CD4-positive, CD25-positive, alpha-beta regulatory T cell (primary cell): ENCODE measurements at places on chromosomes 12 and 14.

DNA sequence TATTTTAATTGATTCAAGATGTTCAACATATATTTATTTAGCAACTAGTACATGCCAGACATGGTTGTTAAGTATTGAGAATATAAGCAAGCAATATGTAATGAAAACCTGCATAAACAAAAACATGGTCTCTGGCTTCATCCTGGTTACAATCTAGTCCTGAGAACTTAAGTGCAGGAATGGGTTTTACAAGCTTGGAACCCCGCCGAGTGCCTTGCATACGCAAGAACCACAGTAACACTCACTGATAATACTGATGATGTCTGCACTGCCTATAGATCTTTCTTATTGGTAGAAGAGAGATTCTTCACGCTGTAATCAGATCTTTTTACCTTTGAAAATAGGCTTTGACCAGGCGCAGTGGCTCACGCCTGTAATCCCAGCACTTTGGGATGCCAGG, 22.9 kb upstream of the CALM1 start:
- DNase-seq: no peak

DNA sequence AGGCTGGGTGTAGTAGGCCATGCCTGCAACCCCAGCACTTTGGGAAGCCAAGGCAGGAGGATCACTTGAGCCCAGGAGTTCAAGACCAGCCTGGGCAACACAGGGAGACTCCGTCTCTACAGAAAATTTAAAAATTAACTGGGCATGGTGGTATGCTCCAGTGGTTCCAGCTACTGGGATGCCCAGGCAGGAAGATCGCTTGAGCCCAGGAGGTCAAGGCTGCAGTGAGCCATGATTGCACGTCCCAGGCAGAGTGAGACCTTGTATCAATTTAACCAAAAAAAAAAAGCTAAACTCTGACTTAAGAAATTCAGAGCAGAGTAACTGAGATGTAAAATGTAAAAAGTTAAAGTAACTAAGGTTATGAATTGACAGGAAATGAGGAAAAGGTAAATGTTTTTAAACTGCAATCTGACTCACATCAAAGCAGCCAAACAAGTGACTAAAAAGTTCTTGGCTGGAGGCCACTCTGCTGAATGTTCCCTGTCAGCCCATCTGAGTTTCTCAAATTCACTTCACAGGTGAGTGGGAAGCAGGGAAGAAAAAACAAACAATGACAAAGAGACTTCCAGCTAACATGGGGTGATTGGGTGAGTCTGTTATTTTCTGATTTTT, 21.3 kb downstream of the PRKD1 start:
- DNase-seq: no peak

DNA sequence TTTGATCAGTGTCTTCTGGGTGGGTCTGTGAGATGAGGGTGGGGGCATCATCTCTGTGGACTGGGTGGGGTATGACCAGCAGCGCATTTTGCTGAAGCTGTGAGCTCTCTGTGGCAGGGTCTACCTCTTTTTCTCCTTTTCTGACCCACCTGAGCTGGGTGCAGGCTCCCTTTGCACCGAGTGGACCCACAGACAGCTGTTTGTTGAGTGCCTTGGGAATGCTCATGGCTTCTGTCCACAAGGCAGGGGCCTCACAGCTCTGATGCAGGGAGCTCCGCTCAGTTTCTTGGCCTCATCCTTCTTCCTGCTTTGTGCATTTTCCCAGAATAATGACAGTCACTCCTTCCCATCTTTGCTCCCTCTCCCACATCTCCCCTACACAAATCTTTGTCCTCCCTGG, 380.6 kb downstream of the DPF3 start:
- DNase-seq: no peak

- no peak for DNase-seq
Observed at GRCh38 chr14:44820230-44820964, 141.3 kb downstream of the KLHL28 start.

DNA sequence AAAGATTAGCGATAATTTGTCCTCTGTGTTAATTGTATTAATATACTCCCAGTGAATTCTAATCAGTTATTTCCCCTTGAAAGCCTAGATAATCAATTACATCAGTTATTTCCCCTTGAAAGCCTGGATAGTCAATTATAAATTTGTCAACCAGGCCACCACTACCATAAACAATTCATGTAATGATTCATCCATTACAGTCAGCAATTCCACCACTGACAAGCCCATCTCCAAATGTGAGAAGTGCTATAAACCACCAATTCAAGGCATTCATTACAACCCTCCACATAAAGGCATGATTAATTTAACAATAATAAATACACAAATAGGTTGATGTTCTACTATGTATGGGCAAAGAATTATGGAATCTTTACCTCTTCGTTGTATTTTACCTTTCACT, 40.9 kb downstream of the INTS13 start:
- DNase-seq: no peak

- DNase-seq: peak; percentile 37
Observed at GRCh38 chr14:72420749-72421474, 473.0 kb downstream of the DPF3 start.

GRCh38 chr12:123164222-123164621, 13.3 kb upstream of the PITPNM2 start:
- no peak for DNase-seq

GRCh38 chr14:79466938-79467527, 744.3 kb downstream of the DIO2 start:
- no peak for DNase-seq

DNA sequence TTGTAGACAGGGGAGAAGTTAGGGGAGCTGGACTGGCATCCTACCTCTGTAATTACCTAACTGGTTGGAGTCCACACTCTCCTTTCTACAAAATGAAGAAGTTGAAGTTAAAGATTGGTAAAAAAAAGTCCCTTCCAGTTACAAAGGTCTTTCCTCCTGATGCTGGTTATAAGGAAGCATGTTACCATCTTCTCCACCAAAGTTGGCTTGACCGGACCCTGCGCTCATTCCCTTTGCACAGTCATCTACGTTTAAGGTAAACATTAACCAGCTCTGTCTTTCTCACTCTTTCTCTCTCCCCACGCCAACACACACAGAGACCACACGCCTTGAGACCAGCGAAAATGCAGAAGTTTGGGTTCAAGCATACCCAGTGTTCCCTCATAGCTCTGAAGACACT, 11.9 kb downstream of the FBLN5 start:
- DNase-seq: no peak

- DNase-seq: no peak
Observed at GRCh38 chr12:59980476-59980875, 384.6 kb downstream of the SLC16A7 start.

DNA sequence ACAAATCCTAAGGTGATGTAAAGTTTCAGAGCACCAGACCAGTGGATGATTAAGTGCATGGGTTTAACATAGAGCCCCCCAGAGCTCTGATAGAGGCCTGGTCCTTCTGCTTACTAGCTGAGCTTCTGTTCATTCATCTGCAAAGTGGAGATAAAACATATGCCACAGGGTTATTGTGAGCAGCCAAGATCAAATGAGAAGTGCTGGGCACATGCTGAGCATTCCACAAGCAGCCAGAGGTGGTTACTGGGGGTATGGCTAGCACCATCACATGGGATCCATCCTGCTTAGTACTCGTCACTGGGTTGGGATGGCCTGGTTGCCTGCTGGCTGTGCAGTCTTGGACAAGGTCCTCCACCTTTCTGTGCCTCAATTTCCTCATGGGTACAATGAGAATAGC, 18.0 kb upstream of the SMUG1 start:
- no peak for DNase-seq

DNA sequence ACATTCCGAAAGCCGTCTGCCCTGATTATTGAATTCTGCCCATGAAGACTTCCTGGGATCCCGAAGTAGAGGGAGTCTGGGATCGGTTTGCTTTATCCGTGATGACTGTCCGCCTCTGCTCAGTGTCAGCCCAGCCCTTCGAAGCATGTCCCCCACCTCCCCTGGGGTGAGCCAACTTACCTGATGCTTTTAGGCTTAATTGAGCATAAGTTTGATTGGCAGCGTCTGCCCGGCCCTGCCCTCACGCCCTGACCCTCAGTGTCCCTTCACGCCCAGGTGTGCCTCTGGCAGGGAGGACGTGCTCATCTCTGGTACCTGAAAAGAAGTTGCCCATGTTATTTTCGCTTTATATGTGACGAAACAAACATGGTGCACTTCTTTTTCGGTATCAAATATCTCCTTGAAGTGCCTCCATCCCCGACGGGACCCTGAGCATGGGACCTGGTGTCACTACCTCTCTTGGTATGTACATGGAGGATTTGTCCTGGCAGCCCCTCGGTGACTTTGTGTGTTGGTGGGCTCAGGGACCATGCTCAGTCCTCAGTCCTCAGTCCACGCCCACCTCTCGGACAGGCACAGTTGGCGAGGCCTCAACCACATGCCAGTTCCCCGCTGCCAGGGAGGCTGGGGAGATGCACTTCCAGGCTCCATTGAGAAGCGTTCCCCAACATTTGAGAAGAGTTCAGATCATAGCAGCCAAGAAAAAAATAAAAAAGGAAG, 130.1 kb upstream of the RTL1 start:
- no peak for DNase-seq
